ENCODE measurements at places on chromosomes 16 and 17.

DNA sequence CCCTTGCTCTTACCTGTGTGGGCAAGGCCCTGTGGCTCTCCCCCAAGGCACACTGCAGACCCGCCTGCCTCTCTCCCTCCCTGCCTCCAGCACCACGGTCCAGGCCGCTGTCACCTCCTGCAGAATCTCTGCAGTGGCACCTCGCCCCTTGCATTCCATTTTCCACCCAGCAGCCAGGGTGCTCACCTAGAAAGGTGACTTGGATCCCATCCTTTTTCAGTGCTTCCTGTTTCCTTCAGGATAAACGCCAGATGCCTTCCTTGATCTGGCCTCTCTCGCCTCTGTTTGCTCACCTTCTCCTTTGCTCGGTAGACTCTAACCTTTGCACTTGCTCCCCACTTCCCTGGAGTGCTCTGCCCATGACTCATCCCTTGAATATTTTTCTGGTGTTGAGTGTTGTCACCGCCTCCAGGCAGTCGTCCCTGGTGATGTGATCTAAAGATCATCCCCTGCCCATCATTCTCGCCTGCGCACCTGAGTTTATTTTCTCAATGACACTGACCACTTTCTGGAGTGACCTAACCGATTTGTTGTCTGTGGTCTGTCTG is 79.2 kb upstream of the LGALS9 start:
- no peak for DNase-seq

DNA sequence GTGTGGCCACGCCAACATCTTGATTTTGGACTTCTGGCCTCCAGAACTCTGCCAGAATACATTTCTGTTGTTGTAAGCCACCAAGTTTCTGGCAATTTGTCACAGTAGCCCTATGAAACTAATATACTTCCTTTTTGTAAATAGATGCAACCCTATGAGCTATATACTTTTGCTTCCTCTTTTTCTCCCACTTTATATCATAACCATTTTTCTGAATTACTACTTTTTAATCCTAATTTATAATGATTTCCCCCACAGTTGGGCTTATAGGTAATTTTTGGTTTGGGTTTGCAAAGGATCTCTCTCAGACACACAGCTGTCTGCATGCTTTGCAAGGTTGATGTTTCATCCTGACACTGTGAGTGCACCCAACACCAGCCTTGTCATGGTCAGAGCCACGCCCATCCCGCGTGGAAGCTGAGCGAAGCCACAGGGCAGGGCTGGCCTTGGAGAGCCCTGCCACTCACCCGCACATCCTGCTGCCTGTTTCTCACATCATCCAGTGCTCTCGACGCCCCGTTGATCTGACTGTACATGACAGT is 5.8 kb downstream of the TRIM25 start:
- no peak for DNase-seq

DNA sequence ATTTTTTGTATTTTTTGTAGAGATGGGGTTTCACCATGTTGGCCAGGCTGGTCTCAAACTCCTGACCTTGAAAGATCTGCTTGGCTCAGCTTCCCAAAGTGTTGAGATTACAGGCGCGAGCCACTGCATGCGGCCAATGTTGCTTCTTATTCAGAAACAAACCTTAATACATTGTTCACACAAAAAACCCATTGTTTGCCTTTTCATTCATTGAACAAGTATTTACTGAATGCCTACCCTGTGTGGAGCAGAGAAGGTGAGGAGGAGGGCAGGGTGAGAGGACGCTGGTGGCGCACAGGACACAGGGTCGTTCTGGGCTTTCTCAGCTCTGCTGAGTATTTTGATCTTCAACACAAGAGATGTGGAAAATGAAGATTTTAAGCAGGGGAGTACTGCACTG is 8.0 kb upstream of the KRT23 start:
- no peak for DNase-seq

- no peak for DNase-seq
Observed at GRCh38 chr16:23640615-23640930, 537 bp downstream of the PALB2 start.

DNA sequence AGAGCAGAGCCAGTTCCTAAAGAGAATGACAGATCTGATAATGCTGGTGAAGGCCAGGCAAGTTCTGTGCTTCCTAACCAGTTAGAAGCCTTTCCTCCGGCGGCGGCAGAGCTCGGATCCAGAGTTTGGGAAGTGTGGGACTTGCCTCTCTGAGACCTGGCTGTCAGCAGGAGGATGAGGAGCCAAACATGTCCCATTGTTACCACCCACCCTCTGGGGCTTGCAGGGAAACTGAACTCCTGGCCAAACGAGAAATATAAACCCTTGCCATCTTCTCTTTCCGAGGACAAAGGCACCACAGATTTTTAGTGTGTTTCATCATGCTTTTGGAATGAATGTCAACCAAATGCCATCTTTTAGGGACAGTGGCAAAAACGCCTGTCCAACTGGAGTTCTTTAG is 80.2 kb upstream of the SMURF2 start:
- DNase-seq = peak; percentile 41

DNA sequence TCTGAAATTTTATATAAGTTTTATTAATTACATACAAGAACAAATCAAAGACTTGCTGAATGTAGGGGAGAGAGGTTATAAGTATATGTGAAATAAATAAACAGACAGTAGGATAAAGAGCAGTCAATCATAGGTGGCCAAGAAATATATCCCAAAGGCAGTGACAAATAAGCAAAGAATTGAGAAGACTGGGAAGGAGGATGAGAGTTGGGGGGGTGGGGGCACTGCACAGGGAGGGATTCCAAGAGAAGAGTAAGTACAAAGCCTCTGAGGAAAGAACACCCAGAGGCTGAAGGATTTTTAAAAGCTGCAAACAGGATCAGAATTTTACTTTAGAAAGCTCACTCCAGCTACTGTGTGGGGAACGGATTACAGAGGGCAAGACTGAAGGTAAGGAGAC is 2.8 kb downstream of the PELP1 start:
- no peak for DNase-seq

GRCh38 chr17:67546578-67547527 is 169.8 kb downstream of the PITPNC1 start:
- peak; percentile 35 for DNase-seq

- DNase-seq = peak; percentile 82
Observed at GRCh38 chr16:1530883-1531637, 2.4 kb upstream of the TMEM204 start.

- DNase-seq = peak; percentile 62
Observed at GRCh38 chr16:17377360-17378324, 93.1 kb downstream of the XYLT1 start.

DNA sequence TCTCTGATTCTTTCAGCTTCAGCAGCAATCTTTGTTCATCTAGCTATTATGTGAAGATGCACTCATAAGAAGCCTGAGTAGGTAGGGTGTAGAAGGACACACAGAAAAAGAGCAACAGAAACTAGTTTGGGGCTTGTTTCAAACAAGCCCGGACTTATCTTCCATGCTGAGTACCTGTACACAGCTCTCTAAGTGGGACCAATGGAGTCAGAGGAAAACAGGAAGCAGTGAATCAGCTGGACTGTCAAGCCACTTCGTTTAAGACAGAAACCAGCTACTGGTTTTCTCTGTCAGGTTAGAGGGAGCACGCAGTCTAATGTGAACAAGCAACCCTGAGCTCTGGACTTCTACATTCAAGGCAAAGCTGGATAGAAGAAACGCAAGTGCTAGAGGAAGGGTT is 16.0 kb downstream of the MAP2K6 start:
- DNase-seq = no peak

GRCh38 chr17:30332057-30332542 is 1.8 kb downstream of the TMIGD1 start:
- DNase-seq = peak; percentile 26

DNA sequence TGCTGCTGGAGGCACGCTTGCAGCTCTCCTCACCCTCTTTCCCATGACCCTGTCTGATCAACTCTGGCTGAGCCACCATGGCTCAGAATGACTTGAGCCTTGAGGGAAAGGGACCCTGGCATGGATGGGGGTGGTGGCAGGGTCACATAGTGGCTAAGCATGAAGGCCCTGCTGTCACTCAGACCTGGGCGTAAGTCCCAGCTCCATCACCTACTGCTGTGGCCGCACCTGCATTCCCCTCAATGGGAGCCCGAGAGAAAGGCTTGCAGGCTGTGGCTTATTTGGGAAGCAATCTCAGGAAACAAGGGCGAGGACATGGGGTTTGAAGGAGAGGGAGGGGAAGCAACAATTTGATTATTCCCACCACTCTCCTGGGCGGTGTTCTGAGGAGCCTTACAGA is 17.7 kb upstream of the RAP1GAP2 start:
- no peak for DNase-seq

GRCh38 chr17:4235372-4236279 is 28.2 kb downstream of the ANKFY1 start:
- peak; percentile 85 for DNase-seq

GRCh38 chr16:72388007-72388406 is 216.1 kb upstream of the PMFBP1 start:
- no peak for DNase-seq

DNA sequence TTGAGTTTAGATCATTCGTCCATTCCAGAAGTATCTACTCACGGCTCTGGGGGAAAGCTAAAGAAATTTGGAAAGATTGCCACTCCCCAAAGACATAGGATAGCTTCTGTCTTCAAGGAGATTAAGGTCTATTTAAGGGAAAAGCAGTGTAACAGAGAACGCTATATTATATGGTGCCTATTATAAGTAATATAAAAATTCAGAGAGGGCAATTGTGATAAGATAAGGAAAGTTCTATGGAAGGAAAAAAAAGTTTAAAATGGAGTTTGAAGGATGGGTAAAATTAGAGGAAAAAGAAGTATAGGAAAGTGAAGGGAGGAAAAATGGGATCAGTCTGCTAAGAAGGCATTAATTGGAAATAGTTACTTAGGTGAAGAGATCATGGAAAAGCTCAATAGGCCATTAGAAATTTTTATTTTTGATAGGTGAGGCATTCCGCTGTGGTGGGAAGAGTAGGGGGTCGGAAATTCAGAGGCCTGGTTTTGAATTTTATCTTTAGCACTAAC is 690 bp upstream of the CDC27 start:
- DNase-seq = no peak

- DNase-seq = no peak
Observed at GRCh38 chr17:71316176-71316897, 804.5 kb upstream of the SOX9 start.

GRCh38 chr17:68356520-68356919 is 65.2 kb downstream of the ARSG start:
- peak; percentile 23 for DNase-seq

GRCh38 chr16:73711406-73712080 is 585.1 kb upstream of the PSMD7 start:
- no peak for DNase-seq

DNA sequence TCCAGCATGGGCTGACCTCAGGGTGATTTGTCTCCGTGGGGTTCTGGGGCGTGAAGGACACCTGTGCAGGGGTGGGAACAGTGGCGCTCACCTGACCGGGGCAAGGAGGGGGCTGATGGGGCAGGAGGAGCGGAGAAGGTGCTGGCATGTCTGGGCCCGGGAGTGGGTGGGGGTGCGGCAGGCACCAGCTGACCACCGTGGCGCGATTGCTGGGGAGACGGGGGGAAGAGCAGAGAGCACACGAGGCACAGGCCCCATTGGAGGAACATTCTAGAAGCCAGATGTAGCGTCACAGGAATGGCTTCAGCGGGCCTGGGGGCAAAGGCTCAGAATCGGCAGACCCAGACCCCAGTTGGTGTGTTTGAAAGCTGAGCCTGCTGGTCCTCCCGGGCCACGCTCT is 12.1 kb downstream of the CACNA1H start:
- no peak for DNase-seq

GRCh38 chr17:78329263-78330059 is 30.4 kb downstream of the SOCS3 start:
- peak; percentile 86 for DNase-seq

GRCh38 chr17:78689029-78689428 is 93.0 kb downstream of the CYTH1 start:
- no peak for DNase-seq

GRCh38 chr17:79549141-79549915 is 61.5 kb downstream of the RBFOX3 start:
- DNase-seq = no peak
